ENCODE measurements at places on chromosomes 4 and X.

- DNase-seq, result no peak
Measured at GRCh38 chr4:33116871-33117270, 2396.7 kb downstream of the PCDH7 start.

DNA sequence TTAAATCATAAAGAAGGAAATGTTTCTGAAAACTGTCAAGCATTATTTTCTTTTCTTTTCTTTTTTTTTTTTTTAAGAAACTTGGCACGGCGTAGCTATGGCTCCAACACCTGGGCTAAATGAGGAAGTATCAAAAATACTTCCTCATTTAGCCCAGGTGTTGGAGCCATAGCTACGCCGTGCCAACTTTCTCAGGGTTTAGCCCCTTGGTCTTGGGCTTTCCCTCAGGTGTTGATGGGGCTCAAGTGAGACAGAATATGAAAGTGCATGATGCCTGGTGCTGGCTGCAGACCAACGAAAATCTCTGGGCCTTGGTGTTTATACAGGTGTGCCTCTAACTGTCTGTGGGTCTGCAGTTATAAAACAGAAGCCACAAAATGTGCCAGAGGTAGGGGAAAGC is 132.7 kb downstream of the ARHGAP24 start:
- no peak for DNase-seq

- no peak for DNase-seq
Measured at GRCh38 chr4:140054861-140055260, 99.1 kb downstream of the MAML3 start.

GRCh38 chrX:11597479-11597878 is 68.2 kb downstream of the ARHGAP6 start:
- no peak for DNase-seq

DNA sequence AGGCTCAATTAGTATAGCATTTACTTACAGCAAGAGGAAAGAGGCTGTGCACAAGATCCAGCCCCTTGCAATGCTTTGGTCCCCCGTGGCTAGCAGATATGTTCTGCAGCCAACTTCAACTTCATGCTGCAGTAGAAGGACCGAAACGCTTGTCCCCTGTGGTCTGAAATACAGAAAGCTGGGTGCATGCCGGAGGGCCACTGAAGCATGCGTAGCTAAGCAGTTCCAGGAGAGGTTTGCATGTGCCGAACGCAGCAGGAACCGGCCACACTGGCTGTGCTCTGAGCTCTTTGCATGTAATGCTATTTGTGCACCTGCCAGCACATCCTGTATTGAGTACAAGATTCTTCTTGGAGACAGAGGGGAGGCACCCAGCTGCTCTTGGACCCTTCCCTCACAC is 35.8 kb upstream of the SHISA3 start:
- DNase-seq, result no peak

GRCh38 chrX:132480581-132481203 is 8.1 kb downstream of the MBNL3 start:
- DNase-seq, result peak; percentile 94

DNA sequence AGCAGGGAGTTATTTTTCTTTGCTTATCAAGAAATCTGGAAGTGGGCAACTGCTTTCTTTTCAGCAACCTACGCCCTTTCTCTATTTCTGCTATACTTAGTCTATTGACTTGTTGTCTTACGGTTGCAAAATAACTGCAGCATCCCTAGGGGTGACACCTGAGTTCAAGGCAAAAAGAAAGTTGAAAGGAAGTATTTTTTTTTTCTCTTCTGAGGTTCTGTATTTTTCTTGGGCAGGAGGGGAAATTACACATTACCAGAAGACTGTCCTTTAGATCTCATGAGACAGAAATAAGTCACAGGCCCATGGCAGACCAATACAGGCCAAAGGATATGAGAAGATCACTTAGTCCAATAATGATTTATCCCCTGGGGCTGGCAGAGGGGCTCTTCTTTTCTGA is 204.7 kb upstream of the CASK start:
- DNase-seq, result no peak

GRCh38 chr4:180057299-180057721 is 2185.9 kb upstream of the TENM3 start:
- peak; percentile 12 for DNase-seq

DNA sequence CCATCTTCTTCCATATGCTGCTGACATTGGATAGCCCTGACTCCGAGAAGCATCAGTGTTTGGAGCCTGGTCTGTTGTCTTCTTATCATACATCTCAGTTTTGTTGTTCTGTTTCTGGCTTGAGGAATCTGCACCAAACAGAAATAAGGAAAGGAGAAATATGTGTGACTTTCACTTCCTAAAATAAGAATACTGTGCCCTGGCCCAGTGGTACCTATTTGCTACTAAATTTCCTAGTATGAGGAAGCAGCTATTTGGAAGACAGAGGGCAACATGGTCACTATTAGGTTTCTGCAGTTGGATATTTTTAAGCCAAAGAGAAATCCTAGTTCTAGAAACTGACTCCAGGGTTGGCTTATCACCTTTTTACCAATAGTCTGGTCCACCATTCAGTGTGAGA is 16.8 kb downstream of the CT47C1 start:
- no peak for DNase-seq

- no peak for DNase-seq
Measured at GRCh38 chr4:15495621-15496020, 25.9 kb downstream of the CC2D2A start.

GRCh38 chr4:123516576-123516975 is 120.0 kb downstream of the SPRY1 start:
- DNase-seq, result no peak

GRCh38 chrX:37989304-37989703 is 17.0 kb upstream of the SYTL5 start:
- DNase-seq, result no peak

DNA sequence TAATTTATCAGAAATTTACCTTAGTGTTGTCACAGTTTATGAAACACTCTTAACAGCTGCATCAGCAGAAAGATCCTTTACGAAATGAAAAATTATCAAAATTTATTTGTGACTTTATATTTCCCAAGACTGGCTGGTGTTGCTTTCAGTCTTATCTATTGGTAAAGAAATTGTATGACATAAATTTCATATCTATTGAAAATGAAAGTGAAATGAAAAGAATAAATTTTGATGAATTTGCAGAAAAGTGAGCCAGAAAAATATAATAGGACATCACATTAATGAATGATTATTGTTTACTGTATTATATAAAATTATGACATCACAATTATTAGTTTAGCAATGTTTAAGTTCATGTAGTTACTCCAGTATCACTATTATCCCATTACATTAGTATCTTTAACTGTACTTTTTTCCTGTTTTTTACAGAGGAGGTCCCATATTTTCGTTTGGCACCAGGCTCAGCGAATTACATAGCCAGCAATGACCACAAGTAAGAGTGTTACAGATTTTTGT is 13.2 kb upstream of the TMEM165 start:
- no peak for DNase-seq

GRCh38 chrX:9286234-9286633 is 178.6 kb upstream of the TBL1X start:
- DNase-seq, result no peak

DNA sequence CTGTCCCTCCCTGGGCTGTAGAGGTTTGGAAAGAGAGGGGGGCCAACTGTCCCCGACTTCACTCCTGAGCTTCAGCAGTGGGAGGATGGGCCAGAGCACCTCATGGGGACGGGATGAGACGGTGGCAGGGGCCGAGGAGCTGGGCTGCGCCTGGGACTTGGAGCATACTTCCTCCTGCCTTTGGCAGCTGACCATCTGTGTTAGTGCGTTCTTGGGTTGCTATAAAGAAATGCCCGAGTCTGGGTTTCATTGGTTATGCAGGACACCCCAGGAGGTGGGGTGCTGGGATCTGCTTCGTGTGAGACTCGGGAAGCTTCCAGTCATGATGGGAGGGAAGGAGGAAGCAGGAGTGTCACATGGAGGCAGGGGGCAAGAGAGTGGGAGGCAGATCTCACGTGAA is 7.4 kb downstream of the PSAPL1 start:
- no peak for DNase-seq

GRCh38 chr4:66501997-66502396 is 831.7 kb upstream of the EPHA5 start:
- DNase-seq, result no peak

- no peak for DNase-seq
Measured at GRCh38 chrX:135295944-135296305, 13.4 kb upstream of the ETDC start.

GRCh38 chrX:120372667-120373370 is 10.9 kb downstream of the ATP1B4 start:
- no peak for DNase-seq

DNA sequence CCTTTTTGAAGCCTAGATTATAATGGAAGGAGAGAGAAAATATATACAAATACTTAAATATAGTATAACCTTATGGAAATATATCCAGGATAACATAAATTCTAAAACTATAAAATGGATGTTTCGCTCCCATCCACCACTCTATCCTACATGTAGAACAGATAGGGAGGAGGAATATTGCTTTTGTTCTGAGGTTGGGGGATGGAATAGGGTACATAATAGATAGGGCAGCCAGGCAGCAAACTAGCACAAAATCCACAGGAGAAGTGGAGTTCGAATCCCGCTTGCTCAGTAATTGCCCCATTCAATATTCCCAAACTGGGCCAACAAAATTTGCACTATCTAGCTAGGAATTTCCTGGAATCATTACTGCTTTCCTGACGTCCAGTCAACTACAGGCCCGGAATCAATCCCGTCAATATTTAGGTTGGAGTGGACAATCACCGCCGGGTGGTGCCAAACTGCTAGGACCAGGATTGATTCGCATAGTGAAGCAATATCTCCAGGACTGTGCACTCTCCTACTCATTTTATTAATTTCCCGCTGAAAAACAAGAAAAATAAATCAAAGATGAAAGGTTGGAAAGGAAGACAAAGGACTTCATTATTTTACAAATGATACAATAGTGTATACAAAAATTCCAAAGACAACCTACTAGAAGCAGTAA is 40.4 kb upstream of the PAPSS1 start:
- no peak for DNase-seq

DNA sequence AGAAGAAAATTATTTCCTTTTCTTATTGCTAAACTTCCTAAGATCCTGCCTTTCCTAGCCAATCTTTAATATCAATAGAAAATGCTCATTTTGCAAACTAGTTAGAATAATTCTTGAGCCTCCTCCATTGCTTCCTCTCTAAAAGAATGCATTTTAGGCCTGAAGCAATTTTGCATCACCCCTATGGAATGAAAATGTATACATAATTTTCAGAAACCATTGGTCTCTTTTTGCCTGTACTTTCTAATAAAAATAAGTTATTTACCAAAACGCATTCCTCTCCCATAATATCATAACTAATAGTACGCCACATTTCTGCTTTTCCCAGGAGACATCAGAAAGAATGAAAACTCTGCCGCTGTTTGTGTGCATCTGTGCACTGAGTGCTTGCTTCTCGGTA is 1.7 kb downstream of the MUC7 start:
- DNase-seq, result no peak

- no peak for DNase-seq
Measured at GRCh38 chrX:68648960-68649359, 1.5 kb downstream of the STARD8 start.

- DNase-seq, result no peak
Measured at GRCh38 chrX:23557070-23557469, 110.2 kb upstream of the PRDX4 start.

DNA sequence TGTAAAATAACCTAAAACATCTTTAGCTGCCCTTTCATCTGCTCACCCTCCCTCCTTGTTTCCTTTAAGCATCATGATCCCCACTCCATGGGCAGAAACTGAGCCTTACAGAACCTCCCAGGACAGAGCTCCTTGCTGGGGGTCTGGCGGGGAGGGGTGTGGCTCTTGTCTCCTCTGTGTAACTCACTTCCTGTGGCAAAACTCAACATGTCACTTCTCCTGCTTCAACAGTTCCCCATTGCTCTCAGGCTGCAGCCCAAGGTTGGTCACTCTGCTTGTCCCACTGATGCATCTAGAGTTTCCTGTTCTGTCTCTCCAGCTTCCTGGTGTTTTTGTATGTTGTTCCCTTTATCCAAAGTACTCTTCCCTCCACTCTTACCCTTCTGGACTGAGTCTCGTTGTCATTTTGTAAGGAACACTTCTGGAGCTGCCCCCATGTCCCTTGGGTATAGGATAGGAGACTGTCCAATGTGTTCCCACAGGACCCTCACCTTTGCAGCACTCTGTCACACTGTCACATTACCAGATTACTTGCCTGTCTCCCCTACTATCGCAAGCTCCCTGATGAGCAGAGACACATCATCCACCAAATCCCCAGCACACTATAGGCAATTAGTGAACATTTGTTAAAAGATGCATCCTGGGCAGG is 19.6 kb downstream of the TMEM31 start:
- DNase-seq, result no peak

GRCh38 chrX:77396781-77397180 is 50.4 kb upstream of the FGF16 start:
- DNase-seq, result no peak

DNA sequence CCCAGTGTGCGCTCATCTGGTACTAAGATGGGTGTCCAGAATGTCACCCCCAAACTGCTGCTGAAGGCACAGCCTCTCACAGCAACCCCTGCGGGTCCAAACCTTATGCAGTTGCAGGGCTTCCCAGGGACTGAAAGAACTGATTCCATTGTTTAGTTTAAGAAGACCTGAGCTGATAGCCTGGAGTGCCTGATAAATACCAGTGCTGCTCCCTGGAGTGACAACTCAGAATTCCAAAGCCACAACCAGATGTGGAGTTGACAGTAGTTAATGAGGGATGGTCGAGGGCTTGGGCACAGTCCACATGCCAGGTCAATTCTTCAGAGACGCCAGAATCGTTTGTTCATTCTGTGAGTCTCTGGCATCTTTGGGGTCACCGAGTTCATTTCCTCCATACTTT is 71.2 kb downstream of the LNX1 start:
- no peak for DNase-seq

DNA sequence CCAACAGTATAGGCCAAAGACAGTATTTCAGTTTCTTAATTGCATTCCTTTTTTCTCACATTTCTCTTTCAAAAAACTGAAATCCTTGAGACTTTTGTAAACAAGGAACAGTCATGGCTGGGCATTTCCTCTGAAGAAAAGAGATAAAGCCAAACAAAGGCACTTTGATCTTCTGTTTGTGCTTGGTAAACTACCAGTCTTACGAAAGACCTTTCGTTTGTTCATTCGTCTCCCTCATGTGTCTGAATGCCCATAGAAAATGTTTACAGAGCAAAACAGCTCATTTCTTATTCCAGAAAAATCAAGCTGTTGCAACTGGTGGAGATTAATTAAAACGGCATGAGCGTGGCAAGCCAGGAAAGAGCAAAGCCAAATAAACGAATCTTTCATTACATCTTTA is 178.0 kb downstream of the GASK1B start:
- DNase-seq, result no peak
